ENCODE measurements at places on chromosomes 1 and 21.

GRCh38 chr1:39899611-39900538, 1.8 kb downstream of the MYCL start:
- DNase-seq, result no peak

- DNase-seq, result no peak
Observed at GRCh38 chr21:24941316-24942185, 665.7 kb downstream of the MRPL39 start.

DNA sequence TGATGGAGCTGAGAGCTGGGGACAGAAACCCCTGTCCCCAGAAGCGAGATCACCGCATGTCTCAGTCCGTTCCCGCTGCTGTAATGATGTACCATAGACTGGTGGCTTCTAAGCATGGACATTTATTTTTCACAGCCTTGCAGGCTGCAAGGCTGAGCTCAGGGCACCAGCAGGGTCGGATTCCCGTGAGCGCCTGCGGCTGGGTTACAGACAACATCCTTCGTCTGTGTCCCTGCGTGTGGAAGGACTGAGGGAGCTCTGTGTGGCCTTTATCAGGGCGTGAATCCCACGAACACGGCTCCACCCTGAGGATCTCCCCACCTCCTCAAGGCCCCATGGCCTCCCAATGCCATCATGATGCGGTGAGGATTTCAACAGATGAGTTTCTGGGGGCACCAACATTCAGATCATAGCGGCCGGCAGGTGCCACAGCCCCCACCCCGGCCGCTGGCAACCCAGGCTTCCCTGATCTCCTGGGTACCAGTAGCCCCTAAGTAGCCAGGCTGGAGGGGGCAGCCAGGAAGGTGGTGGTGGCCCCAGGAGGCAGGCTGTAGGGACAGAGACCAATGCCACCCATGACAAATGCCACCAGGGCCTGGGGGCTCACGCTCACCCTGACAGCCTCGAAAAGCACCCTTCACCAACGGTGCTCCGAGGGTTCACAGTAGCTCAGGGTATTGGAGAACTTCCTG, 104.4 kb downstream of the CRYAA start:
- DNase-seq, result no peak

GRCh38 chr1:176244851-176245250, 37.8 kb upstream of the COP1 start:
- no peak for DNase-seq

- DNase-seq, result no peak
Observed at GRCh38 chr1:184296466-184297243, 90.2 kb upstream of the C1orf21 start.

DNA sequence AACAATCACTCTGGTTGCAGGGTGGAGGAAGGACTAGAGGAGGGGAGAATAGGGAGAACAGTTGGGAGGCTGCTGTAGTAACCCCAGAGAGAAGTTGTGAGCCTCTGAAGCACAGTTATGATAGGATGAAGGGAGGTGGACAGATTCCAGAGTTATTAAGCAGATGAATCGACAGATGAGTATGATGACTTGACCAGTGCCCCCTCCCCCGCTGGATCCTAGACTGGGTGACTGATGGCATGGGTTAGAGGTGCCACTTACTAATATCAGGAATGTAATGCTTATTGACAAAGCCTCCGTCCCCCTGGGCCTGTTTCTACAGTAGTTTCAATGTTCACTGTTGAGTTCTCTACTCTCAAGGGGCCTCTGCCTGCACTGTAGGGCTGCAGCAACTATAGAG, 14.0 kb upstream of the TIPRL start:
- DNase-seq, result no peak

- no peak for DNase-seq
Observed at GRCh38 chr1:177998696-177999631, 29.1 kb upstream of the SEC16B start.

DNA sequence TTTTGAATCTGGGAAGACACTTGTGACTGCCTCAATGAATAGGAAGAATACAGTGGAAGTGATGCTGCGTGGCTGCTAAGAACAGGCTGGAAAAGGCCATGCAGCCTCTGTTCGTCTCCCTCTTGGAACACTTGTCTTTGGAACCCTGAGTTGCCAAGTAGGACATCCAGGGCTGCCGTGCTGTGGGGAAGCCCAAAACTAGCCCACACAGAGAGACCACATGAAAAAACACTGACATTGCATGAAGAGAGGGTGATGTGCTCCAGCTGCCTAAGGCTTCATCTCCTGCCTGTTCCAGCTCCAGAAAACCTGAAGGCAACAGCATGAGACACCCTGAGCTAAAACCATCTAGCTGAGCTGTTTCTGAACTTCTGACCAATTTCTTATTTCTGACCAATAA, 61.1 kb upstream of the GNG4 start:
- no peak for DNase-seq

DNA sequence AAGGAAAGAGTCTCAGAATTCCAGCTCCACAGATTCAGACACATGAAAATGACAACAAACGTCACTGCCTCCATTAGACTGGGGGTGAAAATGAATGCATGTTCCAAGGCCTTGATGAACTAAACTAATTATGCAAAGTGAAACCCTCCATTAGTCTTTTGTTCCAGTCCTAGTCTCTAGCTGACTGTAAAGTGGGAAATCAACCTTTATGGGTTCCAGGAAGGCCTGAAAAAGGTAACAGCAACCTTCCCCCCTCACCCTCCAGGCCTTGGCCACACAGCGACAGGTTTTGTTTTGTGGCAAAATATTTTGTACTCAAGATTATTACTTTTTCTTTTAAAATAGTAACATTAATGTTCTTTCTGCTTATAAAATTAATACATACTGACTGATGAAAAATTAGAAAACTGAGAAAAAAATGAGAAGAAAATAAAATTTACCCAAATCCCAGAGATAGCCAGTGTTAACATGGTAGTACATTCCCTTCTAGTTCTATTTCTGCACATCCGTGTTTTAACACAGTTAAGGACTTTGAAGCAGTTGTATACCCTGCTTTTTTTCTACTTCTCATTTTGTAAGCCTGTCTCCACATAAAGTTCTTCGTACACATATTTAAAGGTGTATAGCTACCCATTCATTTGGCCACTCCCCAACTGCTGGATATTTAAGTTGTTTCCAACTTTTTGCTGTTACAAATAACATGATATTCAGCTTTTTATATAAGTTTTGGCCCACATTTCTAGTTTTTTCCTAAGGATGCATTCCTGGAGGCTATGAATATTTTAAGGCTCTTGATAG, 60.9 kb downstream of the CD2 start:
- DNase-seq, result no peak

DNA sequence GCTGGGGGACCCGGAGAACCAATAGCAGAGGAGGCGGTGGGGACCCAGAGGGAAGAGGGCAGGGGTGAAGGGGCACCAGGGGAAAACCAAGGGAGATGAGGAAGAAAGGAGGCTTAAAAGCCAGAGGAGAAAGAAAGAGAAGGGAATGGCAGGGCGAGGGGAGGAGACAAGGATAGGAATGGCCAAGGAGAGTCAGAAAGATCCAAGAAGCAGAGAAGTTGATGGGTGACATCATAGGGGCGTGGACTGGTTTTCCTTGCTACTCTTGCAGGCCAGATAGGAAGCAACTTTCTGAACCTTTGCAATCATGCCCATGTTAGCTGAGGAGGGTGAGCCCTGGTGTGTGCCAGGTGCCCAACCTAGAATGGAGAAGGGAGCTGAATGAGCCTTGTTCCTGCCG, 5.4 kb downstream of the NPR1 start:
- DNase-seq, result no peak

GRCh38 chr1:19311503-19311930, 427 bp downstream of the AKR7A2 start:
- DNase-seq, result peak; percentile 46

- DNase-seq, result no peak
Observed at GRCh38 chr1:220487297-220487820, 40.6 kb upstream of the MARK1 start.

- DNase-seq, result no peak
Observed at GRCh38 chr1:226829105-226829504, 41.3 kb upstream of the PSEN2 start.

- peak; percentile 1 for DNase-seq
Observed at GRCh38 chr21:27564684-27565301, 597.9 kb upstream of the ADAMTS5 start.

DNA sequence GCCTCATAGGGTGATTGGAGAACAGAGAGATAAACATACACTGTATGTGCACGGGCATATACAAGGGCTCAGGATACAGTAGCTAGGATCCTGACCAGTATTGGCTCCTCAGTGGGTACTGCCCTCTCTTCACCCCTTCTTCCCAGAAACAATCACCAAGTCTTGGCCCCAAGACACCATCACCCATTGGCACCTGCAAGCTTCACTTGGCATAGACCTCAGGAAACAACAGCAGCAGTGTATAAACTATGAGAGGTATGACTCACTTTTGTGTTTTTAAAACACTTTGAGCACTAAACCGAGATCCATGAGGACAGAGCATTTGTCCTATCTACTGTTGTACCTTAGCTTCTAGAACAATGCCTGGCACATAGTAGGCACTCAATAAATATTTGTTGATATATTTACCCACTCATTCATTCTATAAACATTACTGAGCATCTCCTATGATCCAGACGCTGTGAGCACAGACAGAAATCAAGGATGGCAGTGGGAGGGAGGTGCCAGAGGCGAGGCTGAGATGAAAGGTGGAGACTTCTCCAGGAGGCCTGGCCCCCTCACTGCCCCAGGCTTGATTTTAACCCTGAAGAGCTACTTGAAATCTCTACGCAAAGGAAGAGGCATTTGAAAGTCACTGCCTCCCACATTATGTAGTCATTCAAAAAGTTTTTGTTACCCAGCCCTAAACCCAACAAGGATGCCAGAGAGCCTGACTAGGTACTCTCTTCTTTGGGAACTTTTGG, 95.2 kb downstream of the CAMK2N1 start:
- no peak for DNase-seq

DNA sequence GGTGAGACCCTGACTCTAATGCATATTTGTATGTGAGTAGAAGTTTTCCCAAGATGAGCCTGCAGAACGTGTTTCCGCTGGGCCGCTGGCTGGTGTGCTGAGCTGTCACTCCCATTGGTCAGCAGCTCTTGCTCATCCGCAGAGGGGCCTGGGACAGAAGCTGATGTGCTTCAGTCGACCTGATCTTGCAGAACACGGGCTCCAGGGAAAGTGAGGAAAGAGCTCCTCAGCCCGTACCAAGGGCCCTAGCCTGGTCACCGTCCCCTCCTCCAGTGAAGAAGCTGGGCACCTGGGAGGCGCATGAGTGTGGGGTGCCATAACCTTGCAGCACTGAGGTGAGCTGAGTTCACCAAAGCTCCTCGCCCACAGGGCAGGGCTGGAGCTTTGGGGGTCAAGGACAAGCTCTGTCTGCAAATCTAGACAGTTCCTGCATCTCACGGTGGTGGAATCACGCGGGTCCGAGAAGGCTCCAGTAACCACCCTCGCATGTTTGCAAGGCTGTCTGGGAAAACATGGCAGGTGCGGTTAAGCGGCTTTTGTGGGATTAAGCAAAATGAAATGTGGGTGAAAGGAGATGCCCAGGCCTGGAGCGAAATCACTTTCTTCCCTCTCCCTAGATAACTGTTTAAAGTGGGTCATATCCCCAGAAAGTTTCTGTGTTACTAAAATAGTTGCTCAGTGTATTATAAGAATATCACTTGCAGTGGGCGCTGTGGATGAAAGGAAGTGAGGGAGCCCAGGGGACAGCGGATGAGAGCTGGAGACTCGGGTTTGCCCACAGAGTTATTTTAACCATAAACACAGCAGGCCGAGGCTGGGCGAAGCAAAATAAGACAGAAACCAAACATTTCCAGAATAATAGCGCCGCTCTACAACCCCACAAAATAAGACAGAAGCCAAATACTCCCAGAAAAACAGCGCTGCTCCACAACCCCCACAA, 33.1 kb upstream of the LRRC3 start:
- DNase-seq, result no peak

GRCh38 chr1:3262681-3263286, 191.7 kb upstream of the ARHGEF16 start:
- DNase-seq, result no peak

GRCh38 chr1:78607334-78607927, 12.8 kb upstream of the IFI44L start:
- DNase-seq, result no peak

GRCh38 chr1:27602462-27603308, 1.3 kb downstream of the AHDC1 start:
- peak; percentile 75 for DNase-seq

DNA sequence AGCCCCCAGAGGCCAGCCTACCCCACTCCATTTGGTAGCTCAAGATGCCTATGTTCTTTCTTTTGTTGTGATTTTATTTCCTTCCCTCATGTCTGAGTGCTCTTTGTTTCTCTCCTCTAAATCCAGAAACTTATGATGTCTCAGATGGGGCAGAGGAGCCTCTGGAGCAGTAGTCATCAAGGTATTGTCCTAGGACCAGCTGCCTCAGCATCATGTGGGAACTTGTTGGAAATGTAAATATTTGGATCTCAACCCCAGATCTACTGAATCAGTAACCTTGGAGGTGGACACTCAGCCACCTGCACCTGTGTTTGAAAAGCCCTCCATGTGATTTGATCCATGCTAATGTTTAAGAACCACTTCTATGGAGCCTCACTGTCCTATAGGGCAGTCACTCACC, 593.1 kb upstream of the PLXNA2 start:
- no peak for DNase-seq

DNA sequence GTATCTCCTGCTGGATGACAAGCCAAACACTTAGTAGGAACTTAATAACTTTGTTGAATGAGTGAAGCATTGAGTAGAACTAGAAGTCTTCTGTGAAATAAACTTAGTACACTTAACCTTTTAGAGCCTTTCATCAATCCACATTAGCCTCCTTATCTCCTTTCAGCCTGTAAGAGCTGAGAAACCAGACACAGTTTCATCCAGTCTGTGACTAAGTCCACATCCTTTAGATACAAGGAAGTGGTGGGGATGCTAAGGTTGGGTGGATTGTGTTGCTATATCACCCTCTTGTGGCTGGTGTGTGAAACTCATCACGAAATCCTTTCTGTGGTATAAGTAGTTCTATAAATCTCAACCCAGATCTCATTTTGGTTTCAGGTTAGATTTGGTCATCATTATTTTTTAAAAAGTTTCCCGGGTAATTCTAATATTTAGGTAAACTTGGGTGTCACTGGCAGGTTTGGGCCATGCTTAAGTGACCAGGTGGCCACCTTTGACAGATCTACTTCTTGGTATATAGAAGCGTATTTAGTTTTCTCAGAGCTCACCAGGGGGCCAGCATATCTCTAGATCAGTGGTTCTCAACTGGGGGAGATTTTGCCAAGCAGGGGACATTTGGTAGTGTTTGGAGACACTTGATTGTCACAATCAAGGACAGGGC, 27.8 kb upstream of the CD84 start:
- DNase-seq, result peak; percentile 12

DNA sequence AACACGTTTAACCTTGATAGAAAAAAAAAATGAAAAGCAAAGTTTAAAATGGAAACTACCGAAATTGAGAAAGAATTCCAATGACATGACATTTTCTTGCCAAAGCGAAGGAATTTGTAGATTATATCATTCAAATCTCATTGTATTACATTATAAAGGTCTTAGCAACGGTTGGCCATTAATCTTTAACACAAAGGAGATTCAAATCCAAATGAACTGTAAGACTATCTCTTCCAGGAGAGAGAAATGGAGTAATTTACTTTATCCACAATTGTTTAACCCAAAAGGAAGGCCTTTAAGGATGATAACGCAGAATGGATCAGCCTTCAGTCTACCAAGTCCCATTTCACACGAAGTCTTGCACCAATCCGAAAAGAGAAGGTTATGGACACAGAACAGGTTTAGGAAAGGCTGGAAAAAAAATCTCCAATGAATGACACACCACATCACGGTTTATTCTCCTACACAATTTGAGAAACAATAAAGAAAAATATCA, 1.5 kb downstream of the ENAH start:
- no peak for DNase-seq

Data from HuH-7.5 (cell line).